Mesothelial cell of epicardium (in vitro differentiated cells): ENCODE measurements at places on chromosomes 1 and 21.

DNA sequence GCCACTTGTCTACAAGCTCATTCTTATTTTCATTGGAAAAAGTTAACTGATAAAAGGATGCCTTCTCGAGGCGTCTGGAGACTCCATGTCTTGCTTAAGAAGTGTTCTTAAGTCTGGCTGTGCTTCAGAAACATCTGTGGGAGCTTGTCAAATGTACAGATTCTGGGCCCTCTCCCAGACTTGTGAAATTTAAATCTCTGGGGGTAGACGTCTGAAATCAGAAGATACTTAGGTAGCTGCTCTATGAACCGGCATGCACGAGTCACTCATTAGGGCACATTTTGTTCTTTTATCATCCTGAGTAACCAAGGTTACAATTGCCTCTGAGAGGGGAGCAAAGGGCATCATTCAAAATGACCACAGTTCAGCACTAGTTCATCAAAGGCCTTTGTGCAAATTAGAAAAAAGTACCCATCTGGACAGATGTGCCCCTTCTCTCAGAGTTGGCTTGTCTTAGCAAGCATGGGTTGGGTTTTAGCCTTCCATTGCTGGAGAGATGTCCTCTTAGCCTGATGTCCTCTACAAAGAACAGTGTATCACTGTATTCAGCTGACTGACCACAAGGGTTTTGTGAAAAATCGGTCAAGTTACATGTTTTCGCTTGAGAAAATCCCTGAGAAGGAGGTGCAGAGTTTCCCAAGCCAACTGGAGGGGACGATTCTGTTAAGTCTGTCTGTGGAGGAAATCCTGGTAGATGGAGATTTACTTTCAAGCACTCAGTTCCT, 156.9 kb downstream of the ASTN1 start:
- H3K27me3 ChIP-seq = peaks cover 42% of the 10 kb centered on the region
- no peak overlapping the region for H3K27ac ChIP-seq
- H3K36me3 ChIP-seq = no peaks in the 10 kb centered on the region
- no peak for DNase-seq
- no peak overlapping the region for H3K4me3 ChIP-seq

GRCh38 chr1:7224081-7224534, 438.9 kb downstream of the CAMTA1 start:
- H3K27ac ChIP-seq = no peak overlapping the region
- H3K36me3 ChIP-seq = no peaks in the 10 kb centered on the region
- peaks cover 30% of the 10 kb centered on the region for H3K27me3 ChIP-seq
- DNase-seq = no peak

DNA sequence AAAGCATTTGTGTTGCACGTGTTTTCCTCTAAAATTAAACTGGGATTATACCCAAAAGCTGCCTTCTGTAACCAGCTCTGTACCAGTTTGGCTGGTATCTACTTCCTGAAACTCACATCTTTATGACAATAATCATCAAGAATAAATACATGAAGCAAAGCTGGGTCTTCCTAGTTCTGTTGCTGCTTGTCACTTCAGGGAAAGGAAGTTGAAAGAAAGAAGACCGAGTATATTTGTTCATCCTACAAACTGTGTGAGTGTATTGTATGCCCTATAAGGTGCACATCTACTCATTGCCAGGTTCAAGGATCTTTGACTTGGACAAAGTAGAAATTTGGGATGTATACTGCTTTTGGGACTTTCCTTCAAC, 29.1 kb upstream of the IFNGR2 start:
- no peaks in the 10 kb centered on the region for H3K4me1 ChIP-seq
- peaks cover 2% of the 10 kb centered on the region for H3K27me3 ChIP-seq
- H3K36me3 ChIP-seq = peaks cover 1% of the 10 kb centered on the region

- H3K4me3 ChIP-seq = no peak overlapping the region
- no peaks in the 10 kb centered on the region for H3K36me3 ChIP-seq
- no peaks in the 10 kb centered on the region for H3K27me3 ChIP-seq
- peak overlapping the region; percentile 4 for H3K27ac ChIP-seq
- no peak for DNase-seq
- H3K4me1 ChIP-seq = peaks cover 9% of the 10 kb centered on the region
Measured at GRCh38 chr1:97160818-97161217, 439.2 kb downstream of the PTBP2 start.

DNA sequence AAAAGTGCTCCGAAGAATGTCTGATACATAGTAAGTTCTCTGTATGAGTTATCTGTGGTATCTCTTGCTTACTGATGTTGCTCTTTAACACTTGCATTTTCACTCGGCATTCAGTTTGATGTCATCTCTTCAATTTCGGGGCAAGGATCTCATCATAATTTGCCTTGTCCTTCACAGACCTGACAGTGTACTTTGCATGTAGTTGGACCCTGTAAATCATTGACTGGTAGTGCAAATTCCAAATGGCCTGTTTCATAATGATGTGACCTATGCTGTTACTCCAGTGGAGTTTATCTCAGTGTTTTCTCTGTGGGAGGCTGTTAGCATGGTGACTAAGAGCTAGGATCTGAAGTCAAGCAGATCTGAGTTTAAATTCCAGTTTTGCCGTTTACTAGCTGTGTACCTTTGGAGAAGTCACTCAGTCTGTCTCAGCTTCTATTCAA, 34.2 kb upstream of the ABCD3 start:
- no peak overlapping the region for H3K27ac ChIP-seq
- H3K27me3 ChIP-seq = no peaks in the 10 kb centered on the region
- no peak for DNase-seq
- peaks cover 8% of the 10 kb centered on the region for H3K4me1 ChIP-seq
- H3K4me3 ChIP-seq = no peak overlapping the region

- no peaks in the 10 kb centered on the region for H3K36me3 ChIP-seq
- peak overlapping the region; percentile 69 for H3K4me3 ChIP-seq
- DNase-seq = no peak
Measured at GRCh38 chr1:220786057-220786336, 716 bp upstream of the MTARC1 start.

DNA sequence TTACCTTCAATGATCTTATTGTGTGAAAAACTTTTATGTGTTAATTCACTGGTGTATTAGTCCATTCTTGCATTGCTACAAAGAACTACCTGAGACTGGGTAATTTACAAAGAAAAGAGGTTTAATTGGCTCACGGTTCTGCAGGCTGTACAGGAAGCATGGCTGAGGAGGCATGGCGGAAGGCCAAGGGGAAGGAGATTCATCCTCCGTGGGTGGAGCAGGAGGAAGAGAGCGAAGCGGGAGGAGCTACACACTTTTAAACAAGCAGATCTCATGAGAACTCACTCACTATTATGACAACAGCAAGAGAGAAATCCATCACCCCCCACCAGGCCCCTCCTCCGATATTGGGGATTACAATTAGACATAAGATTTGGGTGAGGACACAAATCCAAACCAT, 44.2 kb upstream of the RGS7 start:
- H3K27ac ChIP-seq = no peak overlapping the region
- H3K4me3 ChIP-seq = no peak overlapping the region
- H3K27me3 ChIP-seq = peaks cover 1% of the 10 kb centered on the region
- no peak for DNase-seq
- no peaks in the 10 kb centered on the region for H3K36me3 ChIP-seq
